GM23338 (cell line): ENCODE measurements at places on chromosomes 5 and 9.
A peak's percentile ranks its signal among the peaks of the same experiment; 100 is the strongest.

DNA sequence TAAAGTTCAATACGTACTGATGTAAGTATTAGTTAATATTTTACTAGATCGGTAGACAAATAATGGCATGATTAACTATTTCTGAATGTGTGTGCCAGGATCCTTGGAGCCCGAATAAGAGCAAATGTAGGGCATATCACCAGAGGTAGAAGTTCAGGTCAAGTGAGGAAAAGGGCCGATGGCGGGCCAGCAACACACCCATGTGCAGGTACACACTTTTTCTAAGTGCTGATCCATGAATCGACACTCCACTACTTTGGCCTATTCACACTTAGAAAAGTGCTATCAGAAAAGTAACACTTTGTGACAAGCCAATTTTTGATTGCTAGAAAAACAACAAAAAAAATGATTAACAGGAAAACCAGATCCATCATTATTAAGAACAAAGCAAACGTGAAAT is 150.3 kb downstream of the AUH start:
- no peak for DNase-seq

GRCh38 chr5:97149709-97150108 is 7.3 kb upstream of the LIX1 start:
- no peak for DNase-seq

DNA sequence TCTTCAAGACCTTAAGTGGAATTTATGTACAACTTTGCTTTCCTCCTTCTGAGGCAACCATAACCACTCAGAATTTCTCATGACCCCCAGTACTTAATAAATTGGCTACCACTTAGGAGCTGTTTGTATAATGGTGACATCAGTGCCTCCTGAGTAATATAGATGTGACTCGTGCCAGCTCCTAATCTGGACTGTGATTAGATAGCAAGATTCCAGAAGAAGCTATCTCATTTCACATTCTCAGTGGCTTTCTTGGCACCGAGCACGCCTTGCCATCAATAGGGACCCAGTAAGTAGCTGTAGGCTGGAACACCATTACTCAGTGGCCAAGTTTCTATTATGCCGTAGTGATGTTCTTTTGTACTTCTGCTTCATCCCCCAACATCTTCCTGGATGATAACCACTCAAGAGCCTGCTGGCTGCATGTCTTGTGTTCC is 228.8 kb downstream of the CD180 start:
- DNase-seq: no peak

DNA sequence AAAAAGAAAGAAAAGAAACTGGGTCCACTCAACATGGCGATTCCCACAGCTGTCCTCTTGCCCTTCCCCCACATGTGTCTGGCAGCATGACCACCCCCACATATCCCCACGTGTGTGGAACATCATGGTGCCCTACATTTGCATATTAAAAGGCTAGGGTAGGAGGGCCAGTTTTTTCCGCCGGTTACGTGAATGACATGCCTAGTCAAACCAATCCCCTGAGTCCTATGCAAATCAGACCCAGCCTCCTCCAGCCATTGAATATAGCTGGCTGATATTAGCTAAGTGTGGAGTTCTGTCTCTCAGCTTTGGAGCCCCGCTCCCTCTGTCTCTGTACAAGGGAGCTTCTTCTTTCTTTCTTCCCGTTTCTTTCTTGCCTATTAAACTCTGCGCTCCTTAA is 33.0 kb upstream of the CCDC112 start:
- peak; percentile 89 for DNase-seq

GRCh38 chr9:103789686-103790085 is 304.4 kb upstream of the SMC2 start:
- DNase-seq: peak; percentile 1

GRCh38 chr5:6631441-6631840 is 1.4 kb downstream of the NSUN2 start:
- no peak for DNase-seq

DNA sequence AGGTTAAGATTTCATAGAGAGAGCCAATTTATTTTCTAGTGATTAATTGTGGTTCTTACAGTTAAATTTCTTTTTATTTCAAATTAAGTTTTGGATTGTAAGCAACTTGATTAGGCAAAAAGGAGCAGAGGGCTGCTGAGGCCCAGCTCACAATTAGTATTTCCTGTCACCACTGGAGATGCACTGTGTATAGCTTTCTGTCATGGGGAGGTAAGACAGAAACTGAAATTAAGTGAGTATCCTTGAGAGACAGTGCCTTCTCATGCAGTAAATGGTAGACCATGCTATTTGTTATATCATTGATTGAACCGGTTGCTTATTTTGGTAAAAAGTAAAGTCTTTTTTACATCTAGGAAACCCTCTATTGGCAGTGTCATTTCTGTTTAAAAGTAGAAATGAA is 190.7 kb downstream of the CCDC171 start:
- DNase-seq: no peak

- no peak for DNase-seq
Measured at GRCh38 chr5:90560771-90561170, 2.2 kb downstream of the ADGRV1 start.

DNA sequence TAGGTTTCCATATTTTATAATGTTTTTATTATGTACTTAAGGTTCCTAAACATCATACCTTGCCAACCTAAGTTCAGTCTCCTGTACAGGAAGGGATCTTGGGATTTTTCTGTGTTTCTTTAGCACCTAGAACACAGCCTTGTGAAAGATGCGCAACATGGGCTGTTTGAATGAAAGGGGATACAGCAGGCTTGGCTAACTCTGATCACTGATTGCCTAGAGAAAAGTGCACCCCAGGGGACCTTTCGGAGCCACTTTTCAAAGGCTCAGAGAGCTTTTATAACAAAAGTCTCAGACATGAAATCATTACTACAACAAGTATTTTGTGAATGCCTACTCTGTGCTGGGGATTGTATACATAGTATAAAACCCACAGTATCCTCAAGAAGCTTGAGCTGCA is 261.6 kb downstream of the BNC2 start:
- peak; percentile 38 for DNase-seq

- peak; percentile 40 for DNase-seq
Measured at GRCh38 chr9:78030296-78030552, 1.4 kb downstream of the GNAQ start.

DNA sequence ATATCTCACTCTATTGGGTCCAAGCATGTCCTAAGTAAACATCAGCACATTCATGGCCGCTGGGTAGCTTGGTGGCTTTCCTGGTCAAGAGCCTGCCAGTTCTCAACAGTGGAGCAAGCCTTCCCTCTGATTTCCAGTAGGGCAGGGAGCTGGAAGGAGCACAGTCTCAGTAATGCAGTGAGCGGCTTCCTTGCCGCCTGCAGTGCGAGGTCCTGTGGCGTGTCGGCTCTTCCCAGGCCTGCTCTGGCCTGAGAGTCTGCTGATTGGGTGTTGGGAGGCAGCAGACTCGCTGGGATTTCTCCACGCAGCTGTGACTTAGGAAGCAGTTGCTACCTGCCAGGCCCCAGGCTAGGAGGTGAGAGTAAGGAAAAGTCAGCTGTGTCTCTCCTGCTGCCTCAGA is 51.3 kb downstream of the SPTAN1 start:
- DNase-seq: no peak

DNA sequence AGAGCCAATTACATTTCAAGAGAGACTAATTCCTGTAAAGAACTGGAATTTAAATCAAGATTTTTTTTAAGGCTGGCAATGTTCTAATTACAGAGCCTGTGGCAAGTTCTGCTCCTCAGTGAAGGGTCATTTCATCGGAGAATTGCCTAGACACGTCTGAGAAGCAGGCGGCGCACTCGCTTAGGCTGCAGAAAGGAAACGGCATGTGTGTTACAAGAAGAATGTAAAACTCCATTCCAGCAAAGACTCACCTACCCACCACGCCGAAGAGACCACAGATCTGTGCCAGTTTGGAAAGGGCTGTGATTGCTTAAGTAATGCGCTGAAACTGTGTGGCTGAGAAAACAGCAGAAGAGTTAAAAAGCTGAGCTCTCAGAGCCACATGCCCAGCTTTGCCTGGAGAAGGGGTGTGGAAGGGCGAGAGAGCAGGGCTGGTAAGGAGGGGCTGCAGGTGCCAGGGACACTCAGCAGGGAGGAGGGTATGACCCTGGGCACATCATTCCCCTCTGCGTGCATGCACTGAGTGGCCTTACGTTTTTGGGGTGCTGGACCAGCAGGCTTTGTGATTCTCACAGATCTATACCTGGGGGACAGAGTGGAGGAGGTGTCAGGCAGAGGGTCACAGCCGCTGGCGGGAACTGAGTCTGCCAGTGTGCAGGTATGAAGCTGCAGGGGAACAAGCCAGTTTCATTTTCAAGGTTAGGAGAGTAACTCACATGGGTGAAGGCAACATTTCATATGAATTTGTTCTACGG is 17.8 kb upstream of the SLC25A51 start:
- no peak for DNase-seq

DNA sequence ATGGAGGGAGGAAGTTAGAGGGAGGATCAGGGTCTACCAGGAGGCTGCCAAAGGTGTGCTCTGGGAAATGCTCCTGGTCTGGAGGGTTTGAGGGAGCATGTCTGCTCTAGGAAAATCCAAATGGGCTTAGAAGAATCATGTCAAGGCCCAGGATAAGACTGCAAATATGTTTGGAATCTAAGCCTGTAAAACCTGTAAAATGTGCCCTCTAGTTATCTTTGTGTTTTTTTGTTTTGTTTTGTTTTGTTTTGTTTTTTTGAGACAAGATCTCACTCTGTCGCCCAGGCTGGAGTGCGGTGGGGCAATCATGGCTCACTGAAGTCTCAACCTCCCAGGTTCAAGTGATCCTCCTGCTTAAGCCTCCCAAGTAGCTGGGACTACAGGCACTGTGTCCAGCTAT is 135.4 kb downstream of the FGF1 start:
- no peak for DNase-seq

- DNase-seq: no peak
Measured at GRCh38 chr9:13395156-13395555, 115.7 kb upstream of the MPDZ start.

GRCh38 chr5:165272436-165272835 is 1767.0 kb downstream of the MAT2B start:
- DNase-seq: no peak

GRCh38 chr9:8637626-8638025 is 838.0 kb upstream of the DMAC1 start:
- DNase-seq: no peak

DNA sequence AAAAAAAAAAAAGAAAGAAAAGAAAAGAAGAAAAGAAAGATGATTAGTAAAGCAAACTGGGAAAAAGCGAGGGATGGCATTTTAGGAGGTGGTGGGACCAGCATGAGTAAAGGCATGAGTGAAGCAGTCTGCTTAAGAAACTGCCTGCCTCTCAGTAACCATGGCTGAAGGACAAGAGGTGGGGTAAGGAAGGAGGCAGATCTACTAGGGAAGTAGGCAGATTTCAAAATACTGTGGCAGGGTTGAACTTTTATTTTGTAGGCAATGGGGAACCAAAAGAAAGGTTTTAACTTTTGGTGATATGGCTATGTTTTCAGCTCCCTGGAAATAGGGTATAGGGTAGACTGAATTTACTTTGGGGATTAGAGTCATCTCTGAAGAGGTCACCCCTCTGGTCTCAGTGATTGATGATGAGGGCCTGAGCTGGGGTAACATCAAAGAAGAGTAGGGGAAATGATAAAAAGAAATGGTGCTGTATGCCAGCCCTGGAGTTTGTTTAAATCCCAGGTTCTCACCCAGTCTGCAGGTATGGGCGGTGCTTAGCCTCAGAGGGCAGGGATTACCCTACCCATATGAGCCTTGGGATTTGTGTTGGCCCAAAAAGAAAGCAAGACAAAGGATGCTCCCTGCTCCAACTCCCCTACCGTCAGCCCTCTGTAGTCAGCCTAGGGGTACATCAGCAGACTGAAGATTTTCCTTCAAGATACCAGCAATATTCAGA is 316.2 kb downstream of the CWC27 start:
- DNase-seq: no peak

GRCh38 chr5:89055015-89055694 is 172.2 kb upstream of the MEF2C start:
- DNase-seq: no peak

DNA sequence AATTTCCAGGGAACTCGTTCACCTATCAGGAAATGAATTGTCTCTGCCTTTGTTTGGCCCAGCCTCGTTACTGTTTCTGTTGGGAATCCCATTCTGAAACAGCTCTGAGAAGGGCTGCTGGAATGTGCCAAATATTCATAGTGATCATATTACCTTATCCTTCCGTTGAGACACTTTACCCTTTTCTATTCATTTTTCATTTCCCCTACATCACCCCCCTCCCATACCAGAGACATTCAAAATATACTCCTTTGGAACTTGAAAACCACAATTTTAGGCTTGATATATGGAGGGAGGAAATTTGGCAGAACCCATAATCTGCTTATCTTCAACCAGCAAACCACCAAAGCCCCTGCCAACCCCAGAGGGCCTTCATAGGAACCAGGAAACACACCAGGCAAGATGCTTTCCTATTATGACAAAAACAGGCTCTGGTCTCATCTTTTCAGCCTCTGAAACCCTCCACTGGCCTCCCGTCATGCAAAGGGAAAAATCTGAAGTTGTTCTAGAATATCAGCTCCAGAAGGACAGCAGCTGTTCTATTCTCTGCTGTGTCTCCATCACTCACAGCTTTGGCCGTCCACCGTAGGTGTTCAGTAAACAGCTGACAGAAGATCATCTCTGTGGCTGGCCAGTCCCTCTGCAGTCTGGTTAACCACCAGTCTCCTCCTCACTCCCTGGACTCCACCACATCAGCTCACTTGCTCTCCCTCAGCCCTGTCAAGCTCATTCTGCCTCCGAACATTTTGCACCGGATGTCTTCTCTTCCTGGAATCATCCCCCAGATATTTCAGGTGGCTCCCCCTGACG is 217.2 kb upstream of the WWC1 start:
- no peak for DNase-seq

GRCh38 chr9:6598249-6598725 is 47.2 kb downstream of the GLDC start:
- DNase-seq: no peak

- peak; percentile 69 for DNase-seq
Measured at GRCh38 chr9:133584559-133585476, 24.4 kb downstream of the FAM163B start.

- no peak for DNase-seq
Measured at GRCh38 chr9:22454016-22454415, 7.4 kb downstream of the DMRTA1 start.

DNA sequence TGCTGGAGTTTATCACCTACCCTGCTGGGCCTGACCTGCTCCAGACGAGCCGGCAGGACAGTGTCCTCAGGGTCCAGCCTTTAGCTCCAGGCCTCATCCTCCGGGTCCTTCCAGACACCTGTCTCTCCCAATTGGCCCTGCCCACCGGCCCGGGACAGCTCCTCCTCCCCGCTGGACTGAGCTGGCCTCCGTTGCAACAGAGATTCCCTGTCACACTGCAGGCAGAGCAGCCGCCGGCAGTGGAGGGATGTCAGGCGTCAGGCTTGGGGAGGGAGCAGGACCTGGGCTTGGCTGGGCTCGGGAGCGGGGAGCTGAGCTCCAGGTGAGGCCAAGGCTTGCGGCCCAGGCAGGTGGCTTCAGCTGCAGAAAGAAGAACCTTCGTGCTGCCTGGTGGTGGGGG is 1.7 kb downstream of the KCNT1 start:
- peak; percentile 51 for DNase-seq

GRCh38 chr5:158880483-158881001 is 219.2 kb downstream of the EBF1 start:
- no peak for DNase-seq

GRCh38 chr5:96752341-96753016 is 55.3 kb downstream of the ERAP1 start:
- peak; percentile 85 for DNase-seq
